Effector CD8-positive, alpha-beta T cell (primary cell): ENCODE measurements at places on chromosomes 2 and 18.

GRCh38 chr2:128497461-128497860 is 178.8 kb upstream of the HS6ST1 start:
- DNase-seq, result no peak

GRCh38 chr2:109271920-109272319 is 142.9 kb downstream of the SH3RF3 start:
- no peak for DNase-seq

- DNase-seq, result no peak
Observed at GRCh38 chr2:238346544-238346943, 26.2 kb downstream of the TRAF3IP1 start.

GRCh38 chr2:107362993-107363392 is 463.7 kb upstream of the RGPD4 start:
- no peak for DNase-seq

GRCh38 chr18:40937386-40937785 is 1017.6 kb upstream of the PIK3C3 start:
- no peak for DNase-seq

GRCh38 chr2:232976176-232976575 is 36.9 kb downstream of the NGEF start:
- no peak for DNase-seq
